ENCODE measurements at places on chromosomes 1 and 21. TPM values are rescaled to one million over a fixed set of nuclear protein-coding genes. Genes with fewer than 3 reads are reported as not detected.

DSCAM gene
- total RNA-seq: 2.6 TPM

CRNN gene
- not detected for total RNA-seq

C4BPB gene
- not detected for total RNA-seq

CD1B gene
- not detected for total RNA-seq

IRF6 gene
- 91.2 TPM for total RNA-seq

RXFP4 gene
- total RNA-seq: not detected

TRIM67 gene
- total RNA-seq: not detected

Measured in hair follicular keratinocyte (primary cell).